ENCODE measurements at places on chromosomes 2 and 18.

DNA sequence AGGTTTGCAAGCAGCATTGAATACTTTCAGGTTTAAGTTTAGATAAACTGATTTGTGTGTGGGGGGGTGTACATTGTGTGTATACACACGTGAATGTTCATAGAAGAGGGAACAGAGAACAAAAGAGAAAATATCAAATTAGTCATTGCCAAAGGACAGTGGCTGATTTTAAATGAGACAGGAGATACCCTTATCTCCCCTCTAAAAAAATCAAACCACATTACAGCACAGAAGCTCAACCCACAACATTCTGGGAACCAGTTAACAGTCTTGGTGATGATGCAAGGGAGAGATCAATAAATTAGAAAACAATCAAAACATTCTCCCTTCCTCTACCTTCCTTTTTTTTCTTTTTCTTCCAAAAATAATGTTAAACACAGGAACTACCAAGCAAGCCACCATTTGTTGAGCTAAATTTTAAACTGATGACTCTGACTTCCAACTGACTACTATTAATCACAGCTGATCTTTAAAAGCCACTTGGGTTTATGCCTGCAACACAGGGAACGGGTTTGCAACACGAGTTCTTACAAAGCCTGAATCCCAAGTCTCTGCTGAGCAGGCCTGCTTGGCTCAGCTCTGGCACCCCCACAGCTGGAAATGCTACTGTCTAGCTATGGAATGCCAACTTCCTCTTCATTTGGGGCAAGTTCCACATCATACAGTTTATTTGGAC, 119.2 kb upstream of the ACVR1C start:
- DNase-seq: no peak

GRCh38 chr2:184756885-184757284, 158.6 kb downstream of the ZNF804A start:
- DNase-seq: no peak

DNA sequence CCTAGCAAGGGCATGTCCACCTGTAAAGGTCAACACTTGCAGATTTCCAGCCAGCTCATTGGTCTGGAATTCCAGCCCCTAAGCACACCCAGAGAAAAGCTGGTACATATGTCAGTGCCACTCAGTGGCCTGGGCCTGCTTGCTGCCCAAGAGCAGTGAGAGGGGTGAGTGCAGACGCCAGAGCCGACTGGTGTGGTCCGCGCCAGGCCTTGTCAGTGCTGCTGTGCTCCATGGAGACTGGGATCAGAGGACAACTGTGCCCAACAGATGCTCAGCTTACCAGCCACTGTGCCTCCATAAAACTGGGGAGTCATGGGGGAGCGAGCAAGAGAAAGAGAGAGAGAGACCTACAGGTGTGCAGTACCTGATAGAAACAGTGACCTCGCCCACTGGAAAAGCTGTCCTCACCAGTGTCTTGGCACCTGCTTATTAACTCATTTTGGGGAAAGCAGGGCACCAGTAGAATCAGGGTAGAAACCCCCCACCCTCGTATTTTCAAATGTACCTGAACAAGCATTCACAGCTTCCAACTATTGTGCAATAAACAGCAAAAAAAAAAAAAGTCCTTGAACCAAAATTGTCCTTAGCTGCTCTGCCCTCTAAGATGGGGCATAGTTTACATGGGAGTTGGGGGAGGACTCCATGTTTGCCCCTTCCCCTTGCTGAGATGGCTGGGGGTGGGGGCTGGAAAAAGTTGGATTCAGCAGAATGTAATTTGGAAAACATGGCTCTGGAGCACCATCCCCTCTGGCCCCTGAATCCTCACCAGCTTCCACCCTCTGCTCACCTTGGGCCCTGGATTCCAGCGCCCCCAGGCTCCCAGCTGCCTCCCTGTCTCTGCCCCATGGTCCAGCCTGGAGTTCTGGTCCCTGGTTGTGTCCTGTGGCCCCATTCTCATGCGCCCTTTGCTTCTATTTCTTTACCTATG, 1.4 kb upstream of the SP140L start:
- DNase-seq: no peak

DNA sequence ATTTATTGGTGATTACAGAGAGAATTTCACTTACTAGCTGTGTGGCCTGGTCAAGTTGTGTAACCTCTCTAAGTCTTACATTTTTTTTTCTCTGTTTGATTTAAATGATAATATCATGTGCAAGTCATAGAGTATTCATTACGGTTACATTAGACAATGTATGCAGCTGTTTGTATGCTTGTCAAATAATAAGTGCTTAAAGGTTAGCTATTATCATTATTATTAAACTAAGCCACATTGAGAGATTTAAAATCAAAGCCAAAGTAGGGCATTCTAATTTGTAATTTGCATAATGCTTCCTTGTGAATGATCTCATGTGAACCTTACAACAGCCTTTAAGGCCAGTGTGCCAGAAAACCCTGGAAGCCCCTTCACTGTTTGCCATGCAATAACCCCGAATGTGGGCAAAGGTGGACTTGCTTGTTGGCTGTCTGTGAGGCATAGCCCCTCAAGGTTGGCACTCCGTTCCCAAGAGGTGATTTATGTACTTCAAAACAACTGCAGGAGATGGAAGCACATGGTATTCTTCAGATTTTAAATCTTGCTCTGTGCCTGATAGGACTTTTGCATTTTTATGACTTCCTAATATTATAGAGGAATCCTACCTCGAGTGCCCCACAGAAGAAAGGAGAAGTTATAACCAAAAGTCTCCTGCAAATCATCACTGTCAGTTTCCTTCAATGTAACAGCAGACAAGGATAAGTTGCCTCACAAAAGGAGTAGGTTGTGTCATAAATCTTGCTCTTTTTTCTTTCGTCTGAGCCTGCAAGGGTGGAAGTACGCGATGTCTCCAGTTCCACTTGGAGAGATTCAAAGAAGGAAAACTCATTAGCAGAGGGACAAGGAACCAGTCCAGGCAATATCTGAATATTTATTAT, 272.0 kb downstream of the TGIF1 start:
- no peak for DNase-seq

- no peak for DNase-seq
Observed at GRCh38 chr18:11027862-11028261, 121.5 kb downstream of the PIEZO2 start.

GRCh38 chr2:190465060-190465459, 56.9 kb downstream of the MFSD6 start:
- no peak for DNase-seq

GRCh38 chr2:153059338-153060052, 341.1 kb downstream of the ARL6IP6 start:
- DNase-seq: no peak

- DNase-seq: no peak
Observed at GRCh38 chr2:26580151-26580550, 61.0 kb downstream of the CIB4 start.

Data from stimulated activated CD4-positive, alpha-beta T cell treated with anti-CD3 and anti-CD28 coated beads, TNF-alpha, amount 100 ng/mL, for 1 hour (primary cell).